Placental pericyte (primary cell): ENCODE measurements at places on chromosomes 3 and 15. TPM values are rescaled to one million over a fixed set of nuclear protein-coding genes. Genes with fewer than 3 reads are reported as not detected.

The SRPRB gene
- total RNA-seq, result 91.8 and 109 TPM in 2 replicates

The SAXO2 gene
- 0.88 and 1.3 TPM in 2 replicates for total RNA-seq

The SMCO1 gene
- total RNA-seq, result not detected in 2 replicates

The EPHA3 gene
- 0.14 and 0.22 TPM in 2 replicates for total RNA-seq

The CATSPER2 gene
- total RNA-seq, result 0.72 and 1.5 TPM in 2 replicates

The TERC gene
- 327 and 718 TPM in 2 replicates for total RNA-seq

The MED12L gene
- under 0.01 and 0.43 TPM in 2 replicates for total RNA-seq

The SAMMSON gene
- total RNA-seq, result not detected in 2 replicates

The TGM4 gene
- not detected in 2 replicates for total RNA-seq

The SLC12A1 gene
- total RNA-seq, result not detected in 2 replicates

The BUB1B gene
- 3.3 and 45.2 TPM in 2 replicates for total RNA-seq

The THUMPD3 gene
- 40.0 and 42.5 TPM in 2 replicates for total RNA-seq

The STRIT1 gene
- not detected in 2 replicates for total RNA-seq

The CACNA2D2 gene
- not detected in 2 replicates for total RNA-seq

The HTR3E gene
- not detected in 2 replicates for total RNA-seq

The BSN gene
- total RNA-seq, result 0.14 and 0.22 TPM in 2 replicates

The DUOXA2 gene
- total RNA-seq, result not detected in 2 replicates

The FEZF2 gene
- not detected in 2 replicates for total RNA-seq

The ZNF654 gene
- total RNA-seq, result 10.1 and 15.5 TPM in 2 replicates

The C3orf38 gene
- 18.2 and 29.6 TPM in 2 replicates for total RNA-seq

The SGO1 gene
- 0.44 and 15.5 TPM in 2 replicates for total RNA-seq

The INSYN1 gene
- total RNA-seq, result 0.43 and 0.66 TPM in 2 replicates

The SERPINI2 gene
- not detected in 2 replicates for total RNA-seq
